ENCODE measurements at places on chromosomes 5 and 9.

DNA sequence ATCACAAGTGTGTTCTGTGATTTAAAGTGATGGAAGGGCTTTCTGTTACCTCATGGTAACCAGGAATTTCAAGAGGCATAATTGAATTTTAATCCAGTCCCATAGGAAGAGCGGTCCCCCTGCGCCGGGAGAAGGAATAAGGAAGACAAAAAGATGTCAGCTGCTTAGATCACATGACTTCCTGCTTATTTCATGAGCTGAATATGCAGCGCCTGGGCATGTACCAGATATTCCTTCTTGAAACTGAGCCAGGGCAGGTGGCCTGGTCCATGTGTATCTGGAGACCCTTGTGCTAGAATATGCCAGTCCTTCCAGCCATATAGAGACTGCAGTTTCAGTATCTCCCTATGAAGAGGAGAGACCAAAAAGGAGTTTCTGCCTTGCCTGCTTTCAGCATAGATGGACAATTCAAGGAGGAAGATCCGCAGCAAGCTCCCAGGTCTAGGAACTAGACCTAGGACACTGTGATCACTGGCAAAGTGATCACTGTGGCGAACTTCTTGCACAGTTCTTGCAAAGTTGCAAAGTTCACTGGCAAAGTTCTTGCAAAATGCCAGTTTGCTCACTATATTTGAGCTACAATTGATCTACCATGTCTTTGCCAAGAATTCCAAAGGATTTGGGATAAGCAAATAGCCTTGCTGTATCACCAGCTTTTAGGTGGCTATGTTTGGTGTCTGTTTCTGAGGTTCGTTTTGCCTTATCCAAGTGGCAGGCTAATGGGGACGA is 102.9 kb upstream of the PHYKPL start:
- no peak for DNase-seq

GRCh38 chr9:24793787-24794186 is 248.1 kb upstream of the IZUMO3 start:
- no peak for DNase-seq

- DNase-seq, result no peak
These were observed 100.4 kb downstream of the LURAP1L start for GRCh38 chr9:12875191-12875590.

GRCh38 chr9:126752376-126752775 is 52.5 kb upstream of the ZBTB43 start:
- no peak for DNase-seq

DNA sequence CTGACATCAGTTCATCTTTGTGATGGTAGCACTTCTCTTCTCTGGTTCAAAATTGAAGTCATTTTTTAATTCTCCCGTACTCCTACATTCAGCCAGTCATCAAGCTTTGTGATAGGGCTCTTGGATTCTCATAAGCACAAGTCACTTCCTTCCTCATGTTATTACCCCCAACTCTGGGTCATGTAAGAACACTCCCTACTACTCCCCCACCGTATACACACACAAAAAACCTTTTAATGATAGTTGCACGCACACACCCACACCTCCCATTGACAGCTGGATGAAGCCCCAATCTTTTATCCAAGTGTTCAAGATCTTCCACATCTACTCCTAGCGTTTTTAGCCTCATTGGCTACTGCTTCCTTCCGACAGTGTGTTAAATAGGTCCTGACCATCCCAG is 16.8 kb downstream of the KDM3B start:
- DNase-seq, result no peak

- no peak for DNase-seq
These were observed 52.5 kb downstream of the TRIP13 start for GRCh38 chr5:944992-945685.

DNA sequence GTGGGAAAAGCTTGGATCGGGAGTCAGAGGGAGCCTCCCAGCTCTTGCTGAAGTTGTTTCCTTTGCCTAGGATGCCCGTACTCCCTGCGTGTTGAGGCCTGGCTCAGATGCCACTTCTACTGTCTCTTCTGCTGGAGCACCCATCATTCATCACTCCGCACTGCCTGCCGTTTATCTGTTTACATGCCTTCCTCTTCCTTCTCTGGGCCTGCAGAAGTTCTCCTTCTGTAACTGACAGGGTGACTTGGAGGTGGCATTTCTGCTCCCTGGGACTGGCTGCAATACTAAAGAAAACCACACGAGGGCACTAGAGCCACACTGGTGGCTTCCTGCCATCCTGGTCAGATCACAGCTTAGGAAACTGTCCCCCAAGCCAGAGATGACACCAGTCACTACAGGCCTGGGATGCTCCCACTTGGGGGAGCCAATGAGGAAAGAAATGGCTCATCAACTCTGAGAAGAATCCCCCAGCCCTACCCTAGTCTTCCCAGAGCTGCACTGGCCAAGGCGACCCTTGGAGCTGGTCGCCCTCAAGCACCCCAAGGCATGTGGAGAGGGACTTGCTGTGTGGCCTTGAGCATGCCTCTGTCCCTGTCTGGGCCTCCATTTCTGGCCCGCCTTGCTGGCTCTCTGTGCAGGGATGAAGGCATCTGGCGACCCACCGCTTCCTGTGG is 9.7 kb upstream of the SLC25A51 start:
- DNase-seq, result no peak

- DNase-seq, result no peak
These were observed 72.5 kb upstream of the SPEF2 start for GRCh38 chr5:35545190-35545589.

DNA sequence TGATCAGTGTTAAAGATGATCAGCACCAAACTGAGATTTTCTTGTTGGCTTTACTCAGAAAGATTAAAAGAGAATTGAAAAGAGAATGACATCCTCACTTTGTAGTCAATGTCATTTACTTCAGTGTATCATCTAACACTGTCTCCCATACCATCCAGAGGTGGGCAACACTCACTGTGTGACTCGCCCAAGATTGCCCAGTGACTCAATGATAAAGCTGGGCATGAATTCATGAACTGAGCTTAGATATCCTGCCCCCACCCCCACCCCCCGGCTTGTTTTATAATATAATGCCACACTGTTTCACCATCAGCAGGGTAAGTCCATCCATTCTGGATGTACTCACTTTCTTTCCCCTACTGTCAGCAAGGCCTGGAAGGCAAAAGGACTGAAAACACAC is 242.2 kb downstream of the FAM114A2 start:
- DNase-seq, result no peak

DNA sequence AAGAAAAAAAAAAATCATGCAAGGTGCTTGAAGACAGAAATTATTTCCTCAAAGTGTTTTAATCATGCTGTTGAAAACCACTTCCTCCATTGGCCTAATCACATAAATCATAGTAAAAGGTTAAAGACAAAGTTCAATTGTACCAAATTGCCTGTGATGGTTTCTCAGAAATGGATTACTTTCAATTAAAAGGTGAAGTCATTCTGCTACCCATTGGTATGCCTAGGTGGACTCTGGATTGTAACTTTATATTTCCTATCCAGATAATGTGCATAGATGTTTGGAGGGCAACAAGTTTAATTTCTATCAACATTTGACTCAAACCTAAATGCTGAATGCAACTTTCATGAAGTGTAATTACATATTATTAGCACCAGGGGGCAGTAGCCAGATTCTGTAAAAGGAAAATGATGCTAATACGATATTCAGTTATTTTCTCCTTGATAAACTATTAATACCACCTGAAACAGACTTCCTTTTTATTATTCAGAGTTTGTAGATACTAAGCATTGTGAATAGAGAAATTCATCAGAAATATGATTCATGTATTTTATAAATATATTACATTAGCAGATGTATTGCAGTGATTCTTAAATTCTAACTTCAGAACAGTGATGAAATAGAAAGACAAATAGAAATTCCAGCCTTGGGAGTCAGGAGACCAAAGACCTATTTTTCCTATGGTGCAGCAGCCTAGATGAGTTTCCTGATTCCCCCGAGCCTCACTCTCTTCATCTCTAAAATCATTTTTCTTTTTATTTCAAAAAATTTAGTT is 148.2 kb downstream of the CAAP1 start:
- DNase-seq, result no peak

DNA sequence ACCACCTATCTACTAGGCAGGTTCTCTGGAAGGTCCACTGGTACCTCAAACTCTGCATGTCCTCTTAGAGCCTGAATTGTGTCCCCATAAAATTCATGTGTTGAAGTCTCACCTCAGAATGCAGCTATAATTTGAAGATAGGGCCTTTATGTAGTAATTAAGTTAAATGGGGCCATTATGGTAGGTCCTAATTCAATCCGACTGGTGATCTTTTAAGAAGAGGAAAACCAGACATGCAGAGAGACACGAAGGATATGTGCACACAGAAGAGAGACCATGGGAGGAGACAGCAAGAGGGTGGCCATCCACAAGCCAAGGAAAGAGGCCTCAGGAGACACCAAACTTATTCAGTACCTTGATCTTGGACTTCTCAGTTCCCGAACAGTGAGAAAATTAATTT is 345.4 kb downstream of the ENC1 start:
- no peak for DNase-seq

DNA sequence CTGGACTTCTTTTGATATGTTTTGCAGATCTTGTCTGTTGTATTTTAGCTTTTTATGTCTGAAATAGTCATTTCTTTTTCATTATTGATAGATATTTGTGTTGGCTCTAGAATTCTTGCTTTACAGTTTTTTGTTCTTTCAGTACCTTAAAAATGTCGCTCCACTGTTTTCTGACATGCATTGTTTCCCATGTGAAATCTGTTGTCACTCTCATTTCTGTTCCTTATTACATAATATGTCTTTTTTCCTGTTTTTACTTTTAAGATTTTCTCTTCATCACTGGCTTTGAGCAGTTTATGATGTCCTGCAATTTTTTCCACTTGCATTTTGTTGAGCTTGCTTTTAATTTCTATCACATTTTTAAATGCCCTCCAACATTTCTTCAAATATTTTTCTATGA is 270.4 kb upstream of the TARS1 start:
- no peak for DNase-seq

GRCh38 chr9:83999141-83999918 is 18.7 kb downstream of the RMI1 start:
- DNase-seq, result no peak

DNA sequence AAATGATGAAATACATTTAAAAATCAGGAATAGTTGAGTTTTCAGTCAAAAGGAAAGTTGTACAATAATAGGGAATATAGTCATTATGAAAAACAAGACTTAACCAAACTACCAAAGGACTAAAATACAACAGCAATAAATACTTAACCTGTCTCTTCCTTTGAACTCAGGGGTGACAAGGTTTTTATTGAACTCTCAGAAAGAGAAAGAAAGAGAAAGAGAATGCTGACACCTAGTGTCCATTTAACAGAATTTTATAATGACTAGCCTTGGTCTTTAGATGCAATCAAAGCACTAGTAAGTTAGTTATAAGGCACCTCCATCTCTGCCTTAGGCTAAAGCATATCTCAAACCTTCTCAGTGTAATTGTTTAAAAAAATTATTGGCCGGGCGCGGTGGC is 47.5 kb downstream of the UIMC1 start:
- no peak for DNase-seq

DNA sequence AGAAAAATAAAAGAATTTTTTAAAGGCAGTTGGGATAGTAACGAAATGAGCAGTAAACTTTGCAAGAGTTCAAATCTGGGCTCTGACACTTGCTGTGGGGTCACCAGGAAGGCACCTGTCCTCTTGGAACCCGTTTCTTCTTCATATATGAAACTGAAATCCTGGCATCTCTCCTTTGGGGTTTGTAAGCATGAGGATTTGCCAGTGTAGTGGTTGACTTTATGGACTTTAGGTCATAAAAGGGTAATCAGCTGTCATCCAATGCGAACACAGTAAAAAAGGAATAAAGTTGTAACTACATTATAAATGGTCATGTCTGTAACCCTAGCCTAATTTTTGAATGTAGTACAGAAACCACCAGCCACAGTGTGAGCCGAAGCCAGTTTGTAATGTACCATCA is 1.3 kb downstream of the RAB14 start:
- no peak for DNase-seq

DNA sequence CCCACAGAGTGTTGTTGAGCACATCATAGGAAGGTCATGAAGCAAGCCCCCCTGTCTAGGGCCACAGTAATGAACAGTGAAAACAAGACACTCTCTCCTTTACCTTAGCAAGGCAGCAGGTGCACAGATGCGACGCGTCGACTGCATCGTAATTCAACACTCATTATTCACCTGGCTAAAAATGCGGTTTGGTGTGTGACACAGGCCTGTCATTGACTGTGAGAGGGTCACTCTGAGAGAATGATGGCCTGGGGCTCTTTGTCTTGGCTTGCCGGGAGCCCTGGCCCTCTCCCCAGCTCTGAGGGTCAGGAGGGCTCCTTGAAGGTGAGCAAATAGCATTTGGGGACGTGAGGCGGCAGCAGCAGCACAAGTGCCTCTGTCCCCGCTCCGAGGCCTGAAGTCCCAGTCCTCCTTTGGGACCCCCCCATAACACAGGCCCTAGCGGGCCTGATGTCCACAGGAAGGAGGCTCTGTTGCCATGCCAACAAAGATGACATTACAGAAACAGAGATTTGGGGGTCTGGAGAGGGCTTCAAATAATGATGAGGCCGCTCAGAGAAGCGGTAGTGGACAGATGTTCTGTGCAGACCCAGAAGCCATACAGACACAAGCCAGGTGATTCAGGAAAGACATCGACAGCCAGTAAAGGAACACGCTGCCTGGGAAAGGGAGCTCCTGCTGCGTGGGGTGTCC is 46.7 kb downstream of the SHB start:
- no peak for DNase-seq
